ENCODE measurements at places on chromosomes 6 and 20.

DNA sequence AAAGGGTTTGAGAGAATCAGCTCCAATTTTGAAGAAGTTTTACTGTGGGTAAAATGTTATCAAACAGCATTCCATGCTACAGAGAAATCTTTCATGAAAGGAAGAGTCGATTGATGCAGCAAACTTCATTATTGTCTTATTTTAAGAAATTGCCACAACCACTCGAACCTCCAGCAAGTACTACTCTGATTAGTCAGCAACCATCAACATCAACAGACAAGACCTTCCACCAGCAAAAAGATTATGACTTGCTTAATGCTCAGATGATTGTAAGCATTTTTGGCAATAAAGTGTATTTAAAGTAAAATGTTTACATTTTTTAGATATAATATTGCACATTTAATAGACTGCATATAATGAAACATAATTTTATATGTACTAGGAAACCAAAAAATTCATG lies 87.5 kb downstream of the AKAP7 start:
- DNase-seq = no peak

- no peak for DNase-seq
Measured at GRCh38 chr20:61886721-61887595, 178.7 kb downstream of the TAF4 start.

DNA sequence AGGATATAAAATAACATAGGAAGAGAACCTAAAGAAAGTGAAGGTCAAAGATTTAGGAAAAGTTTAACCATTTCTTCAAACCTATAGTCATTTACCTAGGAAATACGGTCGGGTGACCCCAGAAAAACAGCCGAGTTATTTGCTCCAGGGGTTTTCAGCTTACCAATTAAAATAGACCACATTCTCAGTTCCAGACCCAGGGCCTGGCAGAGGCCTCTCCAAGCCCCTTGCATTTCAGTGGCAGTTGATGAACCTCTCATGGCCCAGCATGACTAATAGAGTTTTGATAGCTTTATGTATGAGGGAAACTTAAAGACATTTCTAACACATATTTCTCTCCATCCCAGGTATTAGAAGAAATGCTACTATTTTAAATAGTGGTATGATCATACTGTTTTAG lies 113.5 kb downstream of the OGFRL1 start:
- no peak for DNase-seq

DNA sequence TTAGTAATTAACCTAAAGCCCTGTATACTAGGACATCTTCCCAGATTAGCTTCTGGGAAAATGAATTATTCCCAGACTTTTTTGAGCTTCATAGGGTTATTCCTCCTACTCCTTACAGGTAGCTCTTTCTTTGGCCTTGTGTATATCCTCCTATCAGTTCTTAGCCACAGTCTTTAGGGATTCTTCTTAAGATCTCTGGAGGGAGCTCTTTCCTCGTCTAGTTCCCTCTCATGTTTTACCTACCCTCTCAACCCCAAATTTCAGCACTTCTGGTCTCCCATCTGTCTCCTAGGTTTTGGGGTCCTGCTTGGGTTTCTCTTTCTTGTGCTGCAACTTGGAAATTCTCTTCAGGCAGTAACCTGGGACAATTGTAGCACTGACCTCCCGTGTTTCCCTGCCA lies 46.4 kb upstream of the SLC35B3 start:
- no peak for DNase-seq

- peak; percentile 50 for DNase-seq
Measured at GRCh38 chr20:54043076-54043967, 27.1 kb downstream of the BCAS1 start.

- DNase-seq = no peak
Measured at GRCh38 chr6:169048185-169048864, 205.3 kb downstream of the THBS2 start.

DNA sequence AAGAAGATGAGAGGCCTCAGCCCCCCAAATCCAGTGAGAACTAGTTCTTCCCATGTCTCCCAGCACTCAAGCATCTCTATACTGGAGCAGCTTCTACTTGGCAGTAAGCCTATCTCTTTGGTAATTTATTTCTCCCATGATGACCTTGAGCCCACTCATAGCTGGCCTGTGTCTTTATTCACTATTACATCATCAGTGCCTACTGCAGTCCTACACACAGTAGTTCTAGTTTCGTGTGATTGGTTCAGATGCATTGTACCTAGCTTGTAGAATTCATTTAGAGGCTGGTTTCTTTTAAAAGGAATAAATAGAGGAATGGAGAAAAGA lies 255.6 kb upstream of the ZFP64 start:
- no peak for DNase-seq

- DNase-seq = no peak
Measured at GRCh38 chr20:51004305-51004727, 18.6 kb downstream of the KCNG1 start.

DNA sequence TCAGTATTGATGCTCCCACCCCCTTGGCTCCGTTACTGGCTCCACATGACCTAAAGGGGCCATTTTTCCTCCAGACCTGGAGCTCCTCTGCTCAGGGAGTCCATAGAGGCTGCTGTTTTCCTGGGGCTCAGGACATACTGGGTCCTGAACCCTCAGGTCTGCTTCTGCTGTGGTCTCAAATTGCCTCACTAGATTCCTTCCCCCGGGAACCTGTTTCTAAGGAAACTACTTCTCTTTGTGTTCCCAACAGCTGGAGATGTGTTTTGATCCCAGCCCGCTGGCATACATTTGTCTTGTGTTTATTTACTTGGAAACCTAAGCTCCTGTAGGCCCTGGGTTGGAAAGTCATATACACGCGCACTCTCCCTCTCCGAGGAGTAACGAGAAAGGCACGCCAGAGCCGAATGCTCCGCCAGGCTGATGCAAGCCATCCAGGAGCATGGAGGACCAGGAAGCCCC lies 222.8 kb downstream of the UST start:
- no peak for DNase-seq

DNA sequence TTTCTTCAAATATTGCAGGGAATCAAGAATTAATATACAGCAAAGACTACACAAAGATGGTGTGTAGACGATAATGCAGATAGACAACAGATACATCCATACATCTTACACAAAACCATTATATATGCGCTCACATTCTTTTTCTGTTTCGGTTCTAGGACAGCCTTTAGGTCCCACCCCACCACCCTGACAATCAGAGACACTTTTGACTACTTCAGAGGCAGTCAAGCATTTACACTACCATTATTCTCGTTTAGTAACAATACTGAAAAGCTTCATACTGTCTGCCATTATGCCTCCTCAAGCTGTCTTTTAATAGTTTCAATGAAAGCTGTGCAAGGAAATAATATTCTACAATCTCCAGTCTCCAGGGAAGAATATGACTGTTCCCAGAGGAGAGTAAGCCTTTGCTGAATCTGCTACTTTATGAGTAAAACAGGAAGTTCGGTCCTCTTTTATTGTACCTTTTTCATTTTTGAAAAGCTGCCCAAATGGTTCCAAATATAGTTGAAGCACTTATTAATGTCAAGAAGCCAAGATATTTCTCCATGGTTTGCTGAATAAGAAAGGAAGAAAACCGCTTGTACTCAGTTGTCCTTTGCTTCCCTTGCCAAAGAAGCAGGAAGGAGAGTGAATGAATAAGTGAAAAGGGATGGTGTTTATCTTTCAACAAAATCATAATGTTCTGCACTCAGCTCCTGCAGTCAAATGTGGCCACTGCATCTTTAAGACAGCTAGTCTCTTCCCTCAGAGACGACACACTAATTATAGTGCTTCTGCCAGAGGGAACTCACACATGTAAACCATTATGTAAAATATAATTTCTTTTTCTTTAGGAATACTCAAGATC lies 468.3 kb downstream of the CDC5L start:
- DNase-seq = peak; percentile 60

- no peak for DNase-seq
Measured at GRCh38 chr6:145752638-145753037, 17.3 kb upstream of the EPM2A start.

DNA sequence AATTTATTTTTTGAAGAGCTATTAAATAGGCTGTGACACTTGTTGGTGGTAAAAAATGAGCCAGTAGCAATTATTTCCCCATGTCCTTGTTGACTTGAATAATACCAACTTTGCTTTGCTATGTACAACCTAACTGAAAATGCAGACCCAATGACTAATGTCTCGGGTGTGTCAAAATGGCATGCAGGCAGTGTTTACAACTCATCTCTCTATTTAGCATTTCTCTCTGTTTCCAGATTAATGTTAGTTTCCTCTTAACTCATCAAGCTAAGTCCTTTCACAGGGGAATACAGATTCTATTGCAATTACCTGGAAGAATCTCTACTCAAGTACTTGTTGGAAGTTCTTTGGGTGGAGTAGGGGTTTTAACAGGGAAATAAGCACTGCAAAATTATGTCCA lies 504.4 kb downstream of the BCKDHB start:
- DNase-seq = peak; percentile 67

DNA sequence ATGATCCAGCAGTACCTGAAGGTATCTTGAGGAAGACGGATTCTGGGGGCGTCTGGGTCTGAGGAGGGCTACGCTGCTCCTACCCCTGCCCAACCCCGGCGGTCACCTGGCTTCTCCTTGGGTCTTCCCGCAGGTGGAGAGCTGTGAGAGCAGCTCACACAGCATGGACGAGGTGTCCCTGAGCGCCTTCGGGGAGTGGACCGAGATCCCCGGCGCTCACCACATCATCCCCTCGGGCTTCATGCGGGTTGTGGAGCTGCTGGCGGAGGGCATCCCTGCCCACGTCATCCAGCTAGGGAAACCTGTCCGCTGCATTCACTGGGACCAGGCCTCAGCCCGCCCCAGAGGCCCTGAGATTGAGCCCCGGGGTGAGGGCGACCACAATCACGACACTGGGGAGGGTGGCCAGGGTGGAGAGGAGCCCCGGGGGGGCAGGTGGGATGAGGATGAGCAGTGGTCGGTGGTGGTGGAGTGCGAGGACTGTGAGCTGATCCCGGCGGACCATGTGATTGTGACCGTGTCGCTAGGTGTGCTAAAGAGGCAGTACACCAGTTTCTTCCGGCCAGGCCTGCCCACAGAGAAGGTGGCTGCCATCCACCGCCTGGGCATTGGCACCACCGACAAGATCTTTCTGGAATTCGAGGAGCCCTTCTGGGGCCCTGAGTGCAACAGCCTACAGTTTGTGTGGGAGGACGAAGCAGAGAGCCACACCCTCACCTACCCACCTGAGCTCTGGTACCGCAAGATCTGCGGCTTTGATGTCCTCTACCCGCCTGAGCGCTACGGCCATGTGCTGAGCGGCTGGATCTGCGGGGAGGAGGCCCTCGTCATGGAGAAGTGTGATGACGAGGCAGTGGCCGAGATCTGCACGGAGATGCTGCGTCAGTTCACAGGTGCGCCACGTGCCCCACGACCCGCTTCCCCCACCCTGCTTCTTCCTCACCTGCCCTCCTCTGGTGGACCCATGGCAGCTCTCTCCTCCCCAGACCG lies 166.9 kb upstream of the RNF24 start:
- no peak for DNase-seq

DNA sequence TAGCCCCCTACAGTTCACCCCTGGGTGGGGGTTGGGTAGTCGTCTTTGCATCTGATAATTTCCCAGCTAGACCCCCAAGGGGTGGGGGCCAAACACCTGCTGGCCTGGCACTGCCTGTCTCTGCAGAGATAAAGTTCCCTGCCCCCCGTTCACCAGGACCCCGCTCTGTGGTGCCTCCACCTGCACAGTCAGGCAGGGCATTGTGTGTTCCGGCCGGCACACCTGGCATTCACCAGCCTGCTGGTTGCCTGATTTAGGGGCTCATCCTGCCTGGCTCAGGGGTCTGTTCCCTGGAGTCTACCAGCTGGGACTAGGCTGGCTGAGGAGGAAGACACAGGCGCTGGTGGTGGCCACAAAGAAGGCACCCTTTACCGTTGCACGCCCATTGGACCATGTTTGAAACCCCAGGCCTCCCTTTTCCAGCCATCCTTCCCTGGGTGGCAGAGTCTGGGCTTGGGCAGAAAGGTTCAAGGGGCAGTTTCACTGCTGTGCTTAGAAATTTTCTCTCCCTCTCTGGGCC lies 30.8 kb upstream of the SCRT2 start:
- DNase-seq = no peak

DNA sequence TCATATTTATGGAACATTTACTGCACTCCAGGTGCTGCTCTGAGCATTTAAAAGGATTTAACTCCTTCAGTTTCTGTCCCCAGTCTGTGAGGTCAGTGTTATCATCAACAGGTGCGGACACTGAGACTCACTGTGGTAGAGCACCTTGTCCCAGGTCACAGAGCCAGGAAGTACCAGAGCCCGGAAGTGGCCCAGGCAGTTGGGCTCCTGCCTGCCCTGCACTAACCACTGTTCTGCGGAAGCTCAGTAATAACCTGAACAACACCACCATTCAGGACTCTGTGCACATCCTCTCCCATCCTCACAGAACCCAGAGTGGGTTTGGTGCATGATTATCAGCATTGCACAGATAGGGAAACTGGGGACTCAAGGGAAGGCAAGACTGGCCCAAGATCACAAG lies 16.8 kb upstream of the SIRPG start:
- no peak for DNase-seq

DNA sequence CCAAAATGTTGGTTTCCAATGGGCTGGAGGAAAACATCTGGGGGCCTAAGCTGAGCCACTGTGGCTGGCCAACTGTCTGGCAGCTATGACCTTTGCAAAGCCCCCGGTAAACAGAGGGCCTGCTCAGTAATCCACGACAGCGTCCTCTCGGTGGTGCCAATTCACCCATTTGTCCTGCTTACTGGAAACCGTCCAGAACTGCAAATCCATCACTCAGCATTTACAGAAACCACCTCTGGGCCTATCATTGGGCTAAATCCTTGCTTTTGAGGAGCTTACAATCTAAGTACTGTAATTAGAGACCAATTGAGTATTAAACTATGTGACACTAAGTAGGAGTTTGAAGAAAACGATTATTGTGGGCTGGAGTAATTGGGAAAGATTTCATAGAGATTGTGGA lies 31.0 kb downstream of the ADAT2 start:
- no peak for DNase-seq

GRCh38 chr6:117553142-117553541 lies 49.2 kb downstream of the GOPC start:
- no peak for DNase-seq

- no peak for DNase-seq
Measured at GRCh38 chr20:58706975-58707681, 14.5 kb downstream of the NPEPL1 start.

GRCh38 chr6:88666901-88667300 lies 296.5 kb downstream of the RNGTT start:
- no peak for DNase-seq

All from GM04504 (cell line).